Transverse colon (tissue), 4 donors: ENCODE measurements at places on chromosomes 5 and 9.

- no peak for DNase-seq
Observed at GRCh38 chr9:70553707-70554673, 139.5 kb upstream of the KLF9 start.

GRCh38 chr9:134185536-134186011, 21.2 kb upstream of the RNU6ATAC start:
- DNase-seq, result no peak

- DNase-seq, result no peak
Observed at GRCh38 chr5:10702911-10703491, 58.0 kb downstream of the DAP start.

DNA sequence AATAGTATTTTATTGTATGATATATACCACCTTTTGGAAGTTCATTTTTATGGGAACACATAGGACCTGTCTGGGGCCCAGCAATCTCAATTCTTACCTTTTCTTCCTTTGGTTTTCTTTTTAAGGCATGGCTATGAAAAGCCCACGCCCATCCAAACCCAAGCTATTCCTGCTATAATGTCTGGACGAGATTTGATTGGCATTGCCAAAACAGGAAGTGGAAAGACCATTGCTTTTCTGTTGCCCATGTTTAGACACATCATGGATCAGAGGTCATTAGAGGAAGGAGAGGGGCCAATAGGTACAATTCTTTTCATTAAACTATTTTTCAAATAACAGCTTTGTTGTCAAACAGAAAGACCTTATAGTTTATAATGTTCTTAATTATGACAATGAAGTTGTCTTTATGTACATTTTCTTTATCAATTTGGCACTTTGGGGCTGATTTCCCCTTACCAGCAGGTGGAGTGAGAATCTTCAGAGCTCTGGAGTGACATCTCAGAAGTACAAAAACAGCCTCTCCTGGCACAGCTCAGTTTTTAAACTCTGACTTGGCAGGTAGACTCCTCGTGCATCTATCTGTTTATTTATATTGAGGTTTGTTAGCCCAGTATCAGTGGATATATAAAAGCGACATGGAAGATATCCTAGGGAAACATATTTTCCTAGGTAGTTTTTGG, 25.8 kb downstream of the DDX46 start:
- no peak for DNase-seq

DNA sequence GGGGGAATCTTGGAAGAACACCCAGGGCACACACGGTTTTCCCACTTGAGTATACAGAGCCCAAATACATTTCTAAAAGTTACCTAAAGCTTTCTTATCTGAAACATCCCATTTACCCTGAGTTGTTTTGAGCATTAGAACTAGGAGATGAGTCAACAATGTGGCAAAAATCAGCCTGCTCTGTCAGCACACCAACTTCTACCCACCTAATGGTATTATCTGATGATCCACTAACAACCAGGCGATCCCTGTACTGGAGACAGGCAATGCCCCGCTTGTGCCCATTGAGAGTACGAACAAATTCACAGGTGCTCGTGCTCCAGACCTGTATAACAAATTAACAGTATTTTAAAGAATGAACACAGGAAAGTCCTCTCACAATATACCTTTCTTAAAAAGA, 87.0 kb downstream of the SMIM23 start:
- DNase-seq, result no peak
